ENCODE measurements at places on chromosomes 16 and 17. TPM values are rescaled to one million over a fixed set of nuclear protein-coding genes. Genes with fewer than 3 reads are reported as not detected.

TBC1D3I gene
- total RNA-seq = not detected

NR1D1 gene
- total RNA-seq = 1.6 TPM

HAS3 gene
- total RNA-seq = 12.0 TPM

IRX3 gene
- 6.5 TPM for total RNA-seq

KRT36 gene
- total RNA-seq = not detected

ANKFN1 gene
- total RNA-seq = 16.6 TPM

SLC6A2 gene
- total RNA-seq = not detected

SPN gene
- 0.23 TPM for total RNA-seq

GRAP gene
- total RNA-seq = 4.8 TPM

CCL16 gene
- total RNA-seq = not detected

NIP7 gene
- 17.3 TPM for total RNA-seq

B3GNT9 gene
- 1.8 TPM for total RNA-seq

NGFR gene
- 6.5 TPM for total RNA-seq

KCNG4 gene
- not detected for total RNA-seq

CD300E gene
- not detected for total RNA-seq

RHBDL1 gene
- total RNA-seq = 7.4 TPM

EVPLL gene
- 0.69 TPM for total RNA-seq

CNTD1 gene
- total RNA-seq = 0.92 TPM

TOX3 gene
- total RNA-seq = 15.9 TPM

NKD1 gene
- 10.6 TPM for total RNA-seq
